Anterior cingulate cortex (tissue), 58 donors: ENCODE measurements at places on chromosomes 12 and 14.

GRCh38 chr12:117977373-117977772, 8.6 kb upstream of the KSR2 start:
- DNase-seq: no peak

DNA sequence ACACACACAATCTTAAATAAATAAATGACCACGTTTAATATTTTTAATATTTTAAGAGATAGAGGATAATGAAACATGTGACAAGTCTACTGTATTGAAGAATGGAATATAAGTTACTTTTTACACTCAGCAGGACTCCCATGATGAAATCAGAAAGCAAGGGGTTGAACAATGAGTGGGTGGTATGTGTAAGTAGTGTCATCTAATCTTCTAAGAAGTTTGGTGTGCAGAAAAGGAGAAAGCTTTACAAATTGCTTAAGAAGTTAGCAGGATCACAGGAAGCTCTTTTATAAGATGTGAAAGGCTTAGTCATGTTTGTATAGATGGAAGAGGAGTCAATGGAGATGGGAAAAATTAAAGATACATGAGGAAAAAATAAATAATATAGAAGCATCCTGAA, 47.8 kb downstream of the SLC15A5 start:
- no peak for DNase-seq

GRCh38 chr14:81093651-81094050, 127.1 kb downstream of the GTF2A1 start:
- DNase-seq: no peak

DNA sequence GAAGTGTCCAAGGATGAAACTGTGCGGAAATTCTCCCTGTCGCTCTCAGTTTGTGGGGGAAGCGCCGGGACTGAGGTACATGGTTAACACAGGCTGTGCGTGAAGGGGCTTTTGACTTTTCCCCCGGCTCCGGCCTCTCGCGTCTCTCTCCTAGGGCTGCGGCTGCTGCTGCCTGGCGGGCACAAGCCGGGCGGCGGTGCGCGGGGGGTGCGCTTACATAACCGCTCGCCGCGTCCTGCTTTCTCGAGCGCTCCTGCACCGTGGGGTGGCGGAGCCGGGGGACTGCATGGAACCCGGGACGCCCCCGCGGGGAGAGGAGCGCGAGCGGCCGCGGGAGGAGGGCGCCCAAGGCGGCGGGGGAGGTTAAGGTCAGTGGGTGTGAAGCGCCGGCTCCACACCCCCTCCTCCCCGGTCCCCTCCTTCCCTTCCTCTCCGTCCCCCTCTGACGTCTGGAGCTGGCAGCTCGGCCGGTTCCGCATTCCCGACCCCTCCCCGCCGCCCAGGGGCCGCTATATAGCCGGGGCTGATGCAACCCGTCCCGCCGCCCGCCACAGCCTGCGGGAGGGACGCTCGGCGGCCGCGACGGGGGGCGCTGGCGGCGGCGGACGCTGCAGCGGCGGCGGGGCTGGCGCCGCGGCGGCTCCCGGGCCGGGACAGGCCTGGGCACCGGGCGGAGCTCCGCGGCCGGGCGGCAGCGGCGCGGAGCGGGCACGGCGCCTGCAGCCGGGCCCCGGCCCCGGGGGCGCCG, at the start of gene JDP2:
Gene JDP2, plus strand, starts transcription at position 541 of the 748 bp plus-strand sequence. CDS start 9,899 bp downstream, outside the sequence.
- DNase-seq: peak; percentile 80

- DNase-seq: no peak
These were observed 101.1 kb downstream of the FUT8 start for GRCh38 chr14:65513671-65514070.

DNA sequence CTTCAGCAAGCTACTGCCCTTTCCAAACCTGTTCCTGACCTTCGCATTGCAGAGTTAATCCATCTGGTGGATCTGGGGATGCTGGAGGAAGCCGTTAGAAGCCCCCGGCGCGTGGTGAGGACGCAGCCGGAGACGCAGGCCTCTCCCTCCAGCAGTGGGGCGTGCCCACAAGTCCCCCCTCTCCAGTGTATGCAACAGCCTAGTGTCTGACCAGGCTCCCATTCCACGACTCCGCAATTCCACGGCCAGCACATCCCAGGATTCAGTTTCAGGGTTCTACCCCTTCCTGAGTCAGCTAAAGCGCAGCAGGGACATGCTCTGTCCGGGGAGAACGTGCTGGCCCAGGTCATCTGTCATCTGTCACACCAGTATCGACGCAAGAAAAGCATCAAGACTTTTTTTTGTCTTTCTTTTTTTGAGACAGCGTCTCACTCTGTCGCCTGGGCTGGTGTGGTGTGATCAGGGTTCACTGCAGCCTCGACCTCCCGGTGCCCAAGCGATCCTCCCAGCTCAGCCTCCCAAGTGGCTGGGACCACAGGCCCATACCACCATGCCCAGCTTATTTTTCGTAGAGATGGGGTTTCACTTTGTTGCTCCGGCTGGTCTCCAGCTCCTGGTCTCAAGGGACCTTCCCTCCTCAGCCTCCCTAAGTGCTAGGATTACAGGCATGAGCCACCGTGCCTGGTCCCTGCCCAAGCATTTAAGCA, 8.0 kb upstream of the DYNC1H1 start:
- no peak for DNase-seq

DNA sequence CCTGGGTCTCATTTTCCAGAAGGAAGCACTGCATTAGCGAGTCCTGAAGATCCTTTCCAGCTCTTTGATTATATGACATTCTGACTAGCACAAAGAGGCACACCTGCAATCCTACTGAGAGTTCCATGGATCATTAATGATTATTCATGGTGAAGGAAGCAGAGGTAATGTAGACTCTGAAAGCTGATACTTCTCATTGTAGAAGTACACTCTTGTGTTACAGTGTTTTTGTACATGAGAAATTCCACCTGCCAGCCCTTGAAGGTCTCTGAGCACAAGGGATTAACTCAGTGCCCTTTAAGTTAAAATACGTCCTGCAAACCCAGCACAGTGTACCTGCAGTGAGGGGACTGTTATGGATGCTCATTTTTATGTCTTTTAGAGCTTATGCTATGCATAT, 558.8 kb upstream of the FBXO33 start:
- no peak for DNase-seq

- no peak for DNase-seq
These were observed 102.2 kb downstream of the GPHN start for GRCh38 chr14:66610154-66610563.

GRCh38 chr12:12010277-12011039, 60.3 kb upstream of the BCL2L14 start:
- peak; percentile 61 for DNase-seq
